ENCODE measurements at places on chromosomes 4 and X.

DNA sequence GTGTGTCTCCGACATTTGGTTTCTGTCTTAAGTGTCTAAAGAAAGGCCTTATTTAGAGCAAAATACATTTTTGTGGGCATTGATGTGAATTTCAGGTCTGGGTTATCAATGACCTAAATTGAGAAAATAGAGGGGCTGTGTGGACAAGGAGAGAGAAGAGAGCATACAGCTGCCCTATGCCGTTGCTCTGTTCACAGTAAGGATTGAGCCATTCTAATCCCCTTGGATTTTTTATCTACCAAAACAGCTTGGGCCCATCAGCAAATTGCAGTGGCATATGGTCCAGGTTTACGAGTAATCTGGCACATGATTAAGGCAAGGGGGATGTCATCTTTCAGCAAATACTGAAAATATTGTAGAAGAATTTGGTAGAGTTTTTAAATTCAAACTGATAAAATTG lies 210.2 kb downstream of the ANTXR2 start:
- no peak for DNase-seq

DNA sequence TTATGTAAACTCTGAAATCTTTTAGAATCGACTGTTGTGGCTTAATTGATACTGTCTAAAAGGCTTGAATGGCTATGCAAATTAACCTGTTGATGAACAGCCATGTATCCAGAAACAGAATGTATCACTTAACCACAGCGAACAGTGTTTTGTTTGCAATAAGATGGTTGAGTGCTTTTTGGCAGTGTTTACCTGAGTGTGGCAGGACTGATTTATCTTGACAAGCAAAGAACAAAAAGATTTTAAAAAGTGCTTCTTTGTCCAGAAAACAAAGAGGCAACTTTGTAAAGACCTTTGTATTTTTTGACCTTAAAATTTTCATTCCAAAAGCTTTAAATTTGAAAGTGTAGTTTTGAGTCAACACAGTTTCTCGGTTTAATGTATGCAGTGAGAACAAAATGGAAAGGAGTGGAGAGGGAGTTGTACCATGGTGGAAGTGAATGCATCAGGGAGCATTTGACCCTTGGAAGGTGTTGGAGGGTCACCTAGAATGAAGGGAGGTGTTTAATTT lies 18.0 kb downstream of the ARHGAP10 start:
- DNase-seq = no peak

DNA sequence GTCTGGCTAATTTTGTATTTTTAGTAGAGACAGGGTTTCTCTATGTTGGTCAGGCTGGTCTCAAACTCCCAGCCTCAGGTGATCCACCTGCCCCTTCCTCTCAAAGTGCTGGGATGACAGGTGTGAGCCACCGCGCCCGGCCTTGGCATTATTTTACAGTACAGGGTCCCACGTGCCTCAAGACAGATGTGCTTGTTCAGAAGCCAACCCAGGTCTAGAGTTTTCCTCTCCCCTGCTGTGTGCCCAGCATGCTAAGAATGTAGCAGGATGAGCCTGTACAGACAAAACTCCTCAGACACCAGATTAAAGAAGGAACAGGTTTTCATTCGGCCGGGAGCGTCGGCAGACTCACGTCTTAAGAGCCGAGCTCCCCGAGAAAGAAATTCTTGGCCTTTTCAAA lies 42.2 kb downstream of the CRLF2 start:
- no peak for DNase-seq

DNA sequence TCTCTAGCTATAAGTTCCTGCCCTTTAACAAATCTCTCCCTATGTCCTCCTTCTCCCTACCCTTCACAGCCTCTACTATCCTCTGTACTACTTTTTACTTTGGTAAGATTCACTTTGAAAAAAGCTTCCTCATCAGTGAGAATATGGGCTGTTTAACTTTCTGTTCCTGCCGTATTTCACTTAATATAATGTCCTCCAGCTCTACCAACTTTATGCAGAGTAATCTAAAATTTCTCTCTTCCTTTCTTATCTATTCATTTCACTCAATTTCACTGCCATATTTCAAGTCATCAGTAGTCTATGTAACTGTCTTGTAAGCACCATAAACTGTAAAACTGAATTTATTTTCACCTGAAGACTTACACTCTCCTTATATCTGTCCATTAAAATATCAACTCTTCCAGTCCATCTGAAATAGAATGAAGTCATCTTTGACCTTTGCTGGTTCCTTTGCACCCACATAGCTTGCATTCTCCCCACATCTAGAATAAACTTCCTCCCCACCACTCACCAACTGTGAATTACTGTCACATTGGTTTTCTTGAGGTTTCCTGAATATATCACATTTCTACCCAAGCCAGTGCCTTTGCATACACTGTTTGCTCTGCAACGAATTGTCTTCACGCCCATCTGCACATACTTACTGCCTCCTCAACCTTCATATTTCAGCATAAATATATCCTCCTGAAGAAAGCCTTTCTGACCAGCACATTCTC lies 54.6 kb downstream of the ARAP2 start:
- DNase-seq = peak; percentile 34

GRCh38 chr4:8245884-8246833 lies 23.4 kb upstream of the HTRA3 start:
- no peak for DNase-seq

Data from inflammatory macrophage treated with lipopolysaccharide for 4 hours (primary cell).